PC-3 (cell line): ENCODE measurements at places on chromosomes 7 and 10. TPM values are rescaled to one million over a fixed set of nuclear protein-coding genes. Genes with fewer than 3 reads are reported as not detected.

GRCh38 chr10:88974446-88975376, 15.9 kb upstream of the FAS start:
- no peaks in the 10 kb centered on the region for H3K36me3 ChIP-seq
- DNase-seq = peak; percentile 27
- no peaks in the 10 kb centered on the region for H3K4me1 ChIP-seq
- no peak overlapping the region for H3K27ac ChIP-seq
- H3K27me3 ChIP-seq = no peaks in the 10 kb centered on the region

DNA sequence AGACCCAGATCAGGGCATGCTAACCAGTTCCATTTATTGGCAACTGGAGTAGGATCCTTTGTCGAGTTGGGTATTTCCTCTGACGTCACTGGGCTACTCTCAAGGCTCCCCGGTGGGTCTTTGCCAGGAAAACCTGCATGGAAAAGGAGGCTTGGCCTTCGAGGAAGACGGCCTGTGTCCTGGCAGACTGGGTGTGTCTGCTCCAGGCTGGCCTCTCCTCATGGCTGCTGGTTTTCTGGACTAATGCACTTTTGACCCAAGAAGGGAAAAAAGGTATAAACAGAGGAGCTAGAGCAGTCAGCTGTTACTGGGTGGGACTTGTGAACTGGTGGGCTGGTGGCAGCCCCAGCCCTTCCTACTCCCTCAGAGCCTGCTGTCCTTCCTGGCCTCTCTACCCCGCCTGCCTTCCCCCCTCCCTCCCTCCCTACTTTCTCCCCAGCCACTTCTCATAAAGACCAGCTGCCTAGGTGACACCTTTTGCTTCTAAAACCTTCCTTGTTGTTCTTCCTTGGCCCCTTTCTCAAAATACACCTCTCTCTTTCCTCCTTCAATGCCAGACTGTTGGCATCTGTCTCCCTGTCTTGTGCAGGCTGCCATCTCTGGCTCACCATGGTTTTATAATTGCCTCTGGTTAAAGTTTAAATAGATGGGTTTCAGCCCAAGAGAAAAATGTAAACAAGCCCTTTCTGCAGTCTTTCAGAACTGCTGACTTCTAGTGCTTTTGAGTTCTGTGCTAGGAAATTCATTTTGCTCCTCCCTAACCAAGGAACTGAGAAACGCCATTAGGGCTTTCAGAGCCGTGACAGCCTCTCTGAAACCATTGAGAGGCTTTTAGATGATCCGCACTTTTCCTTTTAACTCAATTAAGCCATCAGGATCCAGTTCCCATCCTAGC, 101.8 kb upstream of the MKLN1 start:
- H3K27ac ChIP-seq = no peak overlapping the region
- H3K4me3 ChIP-seq = no peak overlapping the region
- H3K36me3 ChIP-seq = no peaks in the 10 kb centered on the region
- H3K4me1 ChIP-seq = no peaks in the 10 kb centered on the region

Gene AGFG2
- 16.9 and 18.2 TPM in 2 replicates for total RNA-seq

- no peak overlapping the region for H3K4me3 ChIP-seq
- no peak for DNase-seq
- H3K36me3 ChIP-seq = no peaks in the 10 kb centered on the region; the same call in 1 of the 2 replicates
- no peaks in the 10 kb centered on the region for H3K27me3 ChIP-seq
- H3K27ac ChIP-seq = no peak overlapping the region
- H3K4me1 ChIP-seq = peaks cover 29% of the 10 kb centered on the region
Measured at GRCh38 chr10:79336276-79336675, 11.0 kb upstream of the PPIF start.

DNA sequence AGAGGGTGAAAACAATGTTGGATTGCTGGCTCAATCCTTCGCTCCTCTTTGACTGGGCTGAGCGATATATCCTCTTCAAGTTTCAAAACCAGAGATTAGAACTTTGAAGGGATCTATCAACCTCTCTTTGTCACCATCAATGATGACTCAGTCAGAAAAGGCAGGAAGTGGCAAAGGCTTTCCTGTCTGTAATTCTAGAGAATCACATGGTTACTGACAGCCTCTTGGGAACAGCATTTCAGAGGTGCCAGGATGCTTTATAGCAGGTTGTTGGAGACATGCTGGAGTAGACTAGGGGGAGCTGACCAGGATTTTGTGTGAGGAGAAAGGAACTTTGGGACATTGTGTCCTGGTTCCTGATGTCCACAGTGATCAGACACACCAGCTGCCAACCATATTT, 81.3 kb downstream of the PRKCQ start:
- H3K4me1 ChIP-seq = no peaks in the 10 kb centered on the region
- H3K27ac ChIP-seq = no peak overlapping the region
- no peak for DNase-seq
- H3K36me3 ChIP-seq = no peaks in the 10 kb centered on the region
- no peak overlapping the region for H3K4me3 ChIP-seq

Gene KIAA1549
- 7.5 and 8.2 TPM in 2 replicates for total RNA-seq

Gene EPDR1
- total RNA-seq = 22.7 and 26.6 TPM in 2 replicates

- no peak overlapping the region for H3K27ac ChIP-seq
Measured at GRCh38 chr7:6579446-6579845, 2.2 kb downstream of the ZDHHC4 start.

DNA sequence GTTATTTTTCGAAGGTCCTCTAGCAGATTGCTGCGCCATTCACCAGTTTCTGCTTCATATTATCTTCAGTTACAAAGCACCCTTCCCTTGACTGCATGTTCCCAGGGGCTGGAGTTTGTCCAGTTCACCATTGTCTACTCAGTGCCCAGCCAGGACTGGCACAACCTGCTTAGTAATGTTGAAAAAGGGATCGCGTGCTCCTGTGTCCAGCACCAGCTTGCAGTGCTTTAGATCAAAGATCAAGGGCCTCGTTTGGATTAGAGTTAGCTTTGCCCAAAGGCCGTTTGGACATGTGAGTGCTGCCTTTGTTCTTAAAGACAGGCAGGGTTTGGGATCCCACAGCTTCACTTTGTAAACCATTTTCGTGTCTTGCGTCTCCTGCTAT, 867 bp downstream of the ATP6V0E2 start:
- peak overlapping the region; percentile 92 for H3K4me3 ChIP-seq
- H3K36me3 ChIP-seq = no peaks in the 10 kb centered on the region
- peak; percentile 3 for DNase-seq
- no peaks in the 10 kb centered on the region for H3K27me3 ChIP-seq
- peaks cover 16% of the 10 kb centered on the region for H3K4me1 ChIP-seq

Gene SEMA4G
- total RNA-seq = 2.6 TPM in 2 replicates

GRCh38 chr10:99393683-99394082, 36.7 kb downstream of the GOT1 start:
- H3K4me1 ChIP-seq = peaks cover 58% of the 10 kb centered on the region
- no peak overlapping the region for H3K27ac ChIP-seq
- no peaks in the 10 kb centered on the region for H3K27me3 ChIP-seq
- H3K36me3 ChIP-seq = peaks cover 7% of the 10 kb centered on the region; the same call in 1 of the 2 replicates
- no peak for DNase-seq

GRCh38 chr7:68700414-68700813, 897.9 kb upstream of the AUTS2 start:
- no peaks in the 10 kb centered on the region for H3K36me3 ChIP-seq
- no peak overlapping the region for H3K27ac ChIP-seq
- no peak for DNase-seq
- no peaks in the 10 kb centered on the region for H3K4me1 ChIP-seq
- H3K4me3 ChIP-seq = no peak overlapping the region

DNA sequence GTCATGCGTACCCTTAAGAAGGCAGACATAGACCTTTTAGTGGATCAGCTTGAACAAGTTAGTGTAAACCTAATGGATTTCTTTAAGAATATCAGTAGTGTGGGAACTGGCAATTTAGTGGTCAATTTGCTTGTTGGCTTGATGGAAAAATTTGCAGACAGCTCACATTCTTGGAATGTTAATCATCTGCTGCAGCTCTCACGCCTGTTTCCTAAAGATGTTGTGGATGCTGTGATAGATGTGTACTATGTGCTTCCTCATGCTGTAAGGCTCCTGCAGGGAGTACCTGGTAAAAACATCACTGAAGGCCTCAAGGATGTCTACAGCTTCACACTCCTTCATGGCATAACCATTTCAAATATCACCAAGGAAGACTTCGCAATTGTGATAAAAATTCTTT, 103.4 kb downstream of the ABCA13 start:
- H3K27ac ChIP-seq = no peak overlapping the region
- H3K4me3 ChIP-seq = no peak overlapping the region
- H3K4me1 ChIP-seq = peaks cover 24% of the 10 kb centered on the region
- DNase-seq = peak; percentile 22
- no peaks in the 10 kb centered on the region for H3K27me3 ChIP-seq

Gene CEP55
- 62.6 and 63.6 TPM in 2 replicates for total RNA-seq

Gene LBX1
- total RNA-seq = not detected in 2 replicates

Gene CUZD1
- total RNA-seq = 0.36 and 0.40 TPM in 2 replicates

DNA sequence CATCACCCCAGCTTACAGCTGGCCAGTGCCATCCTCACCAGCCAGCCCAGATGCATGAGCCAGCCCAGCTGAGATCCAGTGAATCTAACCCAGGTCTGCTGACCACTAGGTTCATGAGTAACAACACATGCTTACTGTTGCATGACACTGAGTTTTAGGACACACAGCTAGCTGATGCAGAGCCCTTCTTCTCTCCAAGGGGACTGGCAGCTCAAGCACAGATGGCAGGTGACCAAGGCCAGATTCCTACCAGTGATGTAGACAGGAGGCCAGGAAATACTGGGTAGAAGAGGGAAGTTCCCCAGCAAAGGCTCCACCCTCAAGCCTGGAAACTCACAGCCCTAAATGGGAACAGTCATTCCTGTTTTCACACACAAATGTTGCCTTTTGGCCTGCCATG, 236.6 kb downstream of the GRID1 start:
- no peaks in the 10 kb centered on the region for H3K4me1 ChIP-seq
- H3K4me3 ChIP-seq = no peak overlapping the region
- no peak for DNase-seq
- no peaks in the 10 kb centered on the region for H3K27me3 ChIP-seq
- no peak overlapping the region for H3K27ac ChIP-seq

- no peaks in the 10 kb centered on the region for H3K27me3 ChIP-seq
- H3K4me3 ChIP-seq = no peak overlapping the region
- H3K36me3 ChIP-seq = peaks cover 46% of the 10 kb centered on the region
- H3K27ac ChIP-seq = peak overlapping the region; percentile 61
- peak; percentile 89 for DNase-seq
- H3K4me1 ChIP-seq = peaks cover 26% of the 10 kb centered on the region
Measured at GRCh38 chr7:107966711-107967110, 36.2 kb downstream of the LAMB1 start.

DNA sequence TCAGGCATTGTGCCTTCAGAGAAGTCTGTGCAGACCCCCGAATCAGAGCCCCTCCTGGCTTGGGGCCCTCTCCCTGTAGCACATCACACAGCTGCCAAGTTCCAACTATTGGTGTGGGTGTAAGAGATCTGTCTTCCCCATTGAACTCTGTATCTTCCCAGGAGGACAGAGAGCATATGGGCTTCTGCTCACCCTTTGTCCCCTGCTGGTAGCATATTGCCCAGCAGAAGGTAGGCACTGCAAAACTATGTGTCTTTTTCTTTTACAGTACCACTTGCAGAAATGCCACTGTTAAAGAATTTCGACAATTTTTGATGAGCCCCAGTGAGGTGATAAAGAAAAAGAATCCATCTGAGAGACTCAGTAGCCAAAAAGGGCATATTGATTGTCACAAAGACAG, 59.6 kb downstream of the NPY start:
- H3K4me1 ChIP-seq = peaks cover 4% of the 10 kb centered on the region; the same call in 1 of the 2 replicates
- no peak overlapping the region for H3K4me3 ChIP-seq
- no peak overlapping the region for H3K27ac ChIP-seq
- no peak for DNase-seq
- peaks cover 10% of the 10 kb centered on the region for H3K27me3 ChIP-seq
